Stomach (tissue), 19 donors: ENCODE measurements at places on chromosomes 7 and 10. TPM values are rescaled to one million over a fixed set of nuclear protein-coding genes. Genes with fewer than 3 reads are reported as not detected.

CALHM1 gene
- total RNA-seq: not detected

SORCS1 gene
- total RNA-seq: 2.3 TPM

CALCR gene
- not detected for total RNA-seq

CTAGE6 gene
- 9.3 TPM for total RNA-seq

MMRN2 gene
- total RNA-seq: 40.0 TPM

PDZD7 gene
- total RNA-seq: not detected

ZPBP gene
- total RNA-seq: not detected

CFAP69 gene
- total RNA-seq: 22.0 TPM

MCU gene
- 15.2 TPM for total RNA-seq

FERD3L gene
- total RNA-seq: not detected

INSIG1 gene
- 65.2 TPM for total RNA-seq

HOXA10 gene
- not detected for total RNA-seq

TMEM225B gene
- total RNA-seq: 4.3 TPM

RNF148 gene
- not detected for total RNA-seq

HMX2 gene
- not detected for total RNA-seq

HGF gene
- 7.4 TPM for total RNA-seq

ZNF425 gene
- total RNA-seq: 0.73 TPM

MMD2 gene
- not detected for total RNA-seq

WDR11 gene
- 9.9 TPM for total RNA-seq

FBXO24 gene
- not detected for total RNA-seq

TUBAL3 gene
- total RNA-seq: 1.7 TPM

CALHM3 gene
- total RNA-seq: not detected

SEMA3A gene
- total RNA-seq: 0.58 TPM

EGR2 gene
- 5.8 TPM for total RNA-seq

GIMAP4 gene
- 0.89 TPM for total RNA-seq

NKX6-2 gene
- total RNA-seq: not detected

ENKUR gene
- not detected for total RNA-seq

OR2A1 gene
- total RNA-seq: 0.37 TPM

WDFY4 gene
- 8.0 TPM for total RNA-seq

NPFFR1 gene
- total RNA-seq: 0.45 TPM

SFTPA1 gene
- total RNA-seq: 1.2 TPM

SLK gene
- 61.3 TPM for total RNA-seq

SLC13A1 gene
- not detected for total RNA-seq

COBL gene
- 79.9 TPM for total RNA-seq

GSTK1 gene
- 164 TPM for total RNA-seq

KIAA1549 gene
- 7.8 TPM for total RNA-seq

UCN3 gene
- total RNA-seq: not detected

SEMA3D gene
- total RNA-seq: 20.9 TPM

WDR86 gene
- total RNA-seq: 8.9 TPM

RHBDD2 gene
- total RNA-seq: 57.2 TPM

CTAGE8 gene
- total RNA-seq: 5.4 TPM

CRYGN gene
- not detected for total RNA-seq

FAM241B gene
- total RNA-seq: not detected

IGF2BP3 gene
- not detected for total RNA-seq

ARMC3 gene
- not detected for total RNA-seq
